ENCODE measurements at places on chromosomes 2 and 18.

DNA sequence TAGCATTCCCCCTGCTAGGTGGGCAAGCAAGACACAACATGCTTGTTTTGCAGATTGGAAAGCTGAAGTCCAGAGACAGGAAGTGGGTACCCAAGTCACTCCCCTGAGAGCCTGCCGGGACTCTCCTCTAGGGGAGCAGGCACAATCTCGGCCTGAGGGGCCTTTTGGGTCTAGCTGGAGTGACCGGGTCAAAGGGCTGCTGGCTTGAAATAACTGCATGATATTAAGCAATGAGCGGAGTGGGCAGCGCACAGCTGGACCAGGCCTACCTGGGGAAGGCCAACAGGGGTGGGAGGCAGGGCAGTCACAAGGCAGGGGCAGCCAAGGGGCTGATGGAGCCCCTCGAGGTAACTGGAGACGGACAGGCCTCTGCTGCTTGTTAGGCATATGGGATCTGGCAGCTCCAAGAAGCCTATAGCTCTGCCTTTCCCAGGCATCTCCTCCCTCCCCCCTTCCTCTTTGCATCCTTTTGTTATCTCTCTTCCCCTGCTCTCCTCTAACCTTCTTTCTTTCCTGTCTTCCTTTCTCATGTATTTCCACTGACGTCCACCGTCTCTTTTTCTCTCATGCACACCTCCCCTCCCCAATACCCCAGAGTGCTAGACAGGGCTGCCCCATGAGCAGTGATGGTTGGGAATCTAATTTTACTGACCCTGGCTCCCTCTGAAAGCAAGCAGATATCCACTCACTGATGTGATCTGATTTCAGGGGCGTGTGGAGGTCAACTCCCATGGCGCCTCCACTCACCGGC lies 237.5 kb downstream of the LOXHD1 start:
- DNase-seq, result no peak

GRCh38 chr2:192215096-192215877 lies 20.6 kb upstream of the TMEFF2 start:
- no peak for DNase-seq

GRCh38 chr2:203732953-203733510 lies 26.6 kb downstream of the CD28 start:
- no peak for DNase-seq

DNA sequence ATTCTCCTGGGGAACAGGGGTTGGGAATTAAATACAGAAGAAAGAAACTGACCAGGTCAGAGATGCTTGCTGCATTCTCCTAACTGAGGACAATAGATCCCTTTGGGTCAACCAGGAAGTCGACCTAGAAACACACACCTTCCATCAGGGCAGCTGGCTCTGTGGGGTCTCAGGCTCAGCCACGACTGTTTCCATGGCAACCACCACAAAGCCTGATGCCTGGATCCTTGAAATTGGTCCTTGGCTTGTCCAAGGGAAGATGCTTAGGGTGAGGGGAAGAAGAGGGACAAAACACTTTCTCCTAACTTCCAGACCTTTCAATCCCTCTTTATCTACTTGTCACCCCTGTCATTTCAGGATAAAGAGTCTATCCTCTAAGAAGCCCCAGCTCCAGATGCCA lies 194.4 kb downstream of the ALK start:
- no peak for DNase-seq

DNA sequence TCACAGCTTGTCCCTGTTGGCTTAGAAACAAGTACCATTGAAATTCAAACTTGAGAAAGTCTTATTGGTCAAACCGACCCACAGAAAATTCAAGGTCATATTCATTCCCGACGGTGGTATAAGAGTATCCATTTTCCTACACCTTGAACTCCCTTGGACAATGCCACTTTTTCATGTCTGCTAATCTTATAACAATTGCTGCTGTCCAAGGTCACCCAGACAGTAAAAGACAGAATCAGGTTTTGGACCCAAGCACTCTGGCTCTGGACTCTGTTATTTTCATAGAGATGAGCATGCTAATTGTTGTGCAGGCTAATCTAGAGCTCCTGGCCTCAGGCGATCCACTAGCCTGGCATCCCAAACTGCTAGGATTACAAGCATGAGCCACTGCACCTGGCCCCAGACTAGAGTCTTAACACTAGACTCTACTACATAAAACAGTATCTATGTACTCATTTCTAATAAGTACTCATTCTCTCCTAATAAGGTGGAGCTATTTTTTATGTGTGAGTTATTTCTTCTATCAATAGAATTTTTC lies 57.8 kb downstream of the C2orf76 start:
- no peak for DNase-seq

- DNase-seq, result no peak
Measured at GRCh38 chr2:119879502-119879901, 119.8 kb downstream of the PTPN4 start.

DNA sequence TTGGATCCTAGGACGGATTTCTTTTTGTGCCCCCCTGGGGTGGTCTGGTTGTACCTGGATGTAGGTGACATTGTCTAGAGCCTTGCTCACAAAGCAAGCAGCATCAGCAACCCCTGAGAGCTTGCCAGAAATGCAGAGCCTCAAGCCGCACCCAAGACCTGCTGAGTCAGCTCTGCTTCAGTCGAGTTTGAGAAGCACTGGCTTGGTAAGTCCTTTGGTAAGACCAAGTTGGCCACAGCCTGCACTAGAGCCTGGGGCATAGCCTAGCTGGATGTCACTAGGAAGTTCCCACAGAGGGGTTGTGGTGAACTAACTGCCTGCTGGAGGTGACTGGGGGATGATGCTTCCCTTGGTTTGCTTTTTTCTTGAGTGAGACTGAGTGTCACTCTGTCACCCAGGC lies 6.2 kb downstream of the ABCG5 start:
- DNase-seq, result no peak

- no peak for DNase-seq
Measured at GRCh38 chr2:68292108-68292710, 27.5 kb downstream of the CNRIP1 start.

GRCh38 chr2:194105358-194105757 lies 1551.7 kb upstream of the SLC39A10 start:
- no peak for DNase-seq

GRCh38 chr18:76496194-76496890 lies 1.3 kb upstream of the ZNF516 start:
- DNase-seq, result no peak

- no peak for DNase-seq
Measured at GRCh38 chr2:181268174-181268867, 188.9 kb upstream of the ITGA4 start.

- no peak for DNase-seq
Measured at GRCh38 chr2:210663631-210664089, 107.3 kb downstream of the CPS1 start.

GRCh38 chr18:29084120-29084519 lies 907.2 kb upstream of the CDH2 start:
- no peak for DNase-seq

DNA sequence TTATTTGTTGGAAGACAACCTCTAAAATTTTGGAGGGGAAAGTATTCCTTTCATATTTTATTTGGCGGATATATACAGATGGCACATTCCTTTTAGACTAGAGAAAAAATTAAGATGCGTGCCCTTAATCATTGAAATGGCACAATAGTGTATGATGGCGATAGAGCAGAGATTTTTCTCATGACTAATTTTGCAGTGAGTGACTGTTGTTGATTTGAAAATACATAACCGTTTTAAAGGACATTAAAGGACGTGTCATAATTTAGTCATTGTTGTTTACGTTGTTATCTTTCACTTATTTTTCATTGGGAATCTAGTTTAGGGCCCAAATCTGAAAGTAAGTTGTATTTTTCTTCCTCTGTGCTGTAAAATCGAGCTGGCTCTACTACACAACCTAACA lies 61.7 kb downstream of the CERS6 start:
- DNase-seq, result no peak

- DNase-seq, result no peak
Measured at GRCh38 chr2:133293544-133294353, 274.5 kb downstream of the NCKAP5 start.

DNA sequence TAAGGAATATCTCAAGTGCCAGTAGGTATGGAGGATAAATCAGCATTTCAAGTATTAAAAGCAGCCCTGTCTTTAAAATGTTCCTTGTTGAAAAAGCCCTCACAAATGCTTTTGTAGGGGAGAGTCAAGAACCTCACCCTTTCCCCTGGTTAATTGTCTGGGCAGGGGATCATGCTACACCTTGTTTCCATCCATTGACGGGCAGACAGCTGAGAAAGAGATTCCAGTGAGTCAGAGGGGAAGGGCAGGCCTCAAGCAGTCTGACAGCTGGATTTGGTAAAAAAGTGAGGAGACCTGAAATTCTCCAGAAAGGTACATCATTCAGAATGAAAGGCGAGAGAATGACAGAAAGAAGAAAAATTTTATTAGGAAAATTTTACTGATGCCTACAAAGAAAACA lies 203.2 kb upstream of the CYP26B1 start:
- DNase-seq, result no peak

DNA sequence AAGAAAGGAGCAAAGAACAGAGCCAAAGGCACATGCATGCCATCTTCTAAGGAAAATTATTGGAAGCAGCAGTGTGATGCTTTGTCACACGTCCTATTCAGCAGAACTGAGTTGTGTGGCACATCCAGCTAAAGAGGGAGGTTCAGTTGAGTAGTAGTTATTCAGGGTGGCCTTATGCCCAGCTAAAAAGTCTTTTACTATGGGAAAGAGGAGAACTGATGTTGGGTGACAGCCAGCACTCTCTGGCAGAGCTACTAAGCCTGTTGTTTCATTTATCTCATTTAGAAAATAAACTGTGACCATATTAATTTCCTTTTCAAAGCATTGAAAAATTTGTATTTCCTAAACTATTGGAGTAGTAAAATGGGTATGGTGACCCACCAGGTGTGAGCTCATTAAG lies 18.5 kb downstream of the ITGA6 start:
- DNase-seq, result no peak
